Dermis microvascular lymphatic vessel endothelial cell (primary cell): ENCODE measurements at places on chromosomes 5 and 9. TPM values are rescaled to one million over a fixed set of nuclear protein-coding genes. Genes with fewer than 3 reads are reported as not detected.
A peak's percentile ranks its signal among the peaks of the same experiment; 100 is the strongest.

The SH2D3C gene
- 61.5 and 100 TPM in 2 replicates for total RNA-seq

The LCN12 gene
- not detected in 2 replicates for total RNA-seq

The ATOSB gene
- total RNA-seq: 6.0 and 8.3 TPM in 2 replicates

The TMEM174 gene
- not detected in 2 replicates for total RNA-seq

- DNase-seq: no peak
Measured at GRCh38 chr9:135326141-135326540, 153.4 kb upstream of the PPP1R26 start.

DNA sequence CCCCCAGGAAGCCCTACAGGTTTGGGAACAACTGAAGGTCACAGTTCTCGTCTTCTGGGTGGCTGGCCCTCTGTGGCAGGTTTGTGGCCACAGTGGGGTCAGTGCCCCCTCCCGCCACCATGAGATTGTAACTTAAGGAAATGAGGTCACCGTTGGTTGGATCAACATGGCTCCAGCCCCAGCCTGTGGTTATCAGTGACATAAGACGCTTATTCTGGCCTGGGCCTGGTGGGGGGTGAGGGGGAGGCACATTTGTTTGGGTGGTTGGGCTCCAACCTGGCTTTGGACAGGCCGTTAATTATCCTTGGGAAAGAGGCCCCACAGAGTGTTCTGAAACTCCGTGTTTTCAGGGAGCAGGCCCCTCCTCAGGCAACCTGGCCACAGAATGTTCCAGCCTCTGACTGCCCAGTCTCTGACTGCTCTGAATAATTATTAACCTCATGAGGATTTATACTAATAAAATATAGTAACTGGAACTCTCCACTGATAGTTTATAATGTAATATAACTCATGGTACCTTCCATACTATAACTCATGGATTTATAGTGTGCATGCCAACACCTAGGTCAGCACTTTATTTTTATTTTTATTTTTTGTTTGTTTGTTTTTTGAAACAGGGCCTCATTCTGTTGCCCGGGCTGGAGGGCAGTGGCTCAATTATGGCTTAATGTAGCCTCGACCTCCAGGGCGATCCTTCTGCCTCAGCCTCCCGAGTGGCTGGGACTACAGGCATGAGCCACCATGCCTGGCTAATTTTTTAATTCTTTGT, 58.0 kb upstream of the RPL26L1 start:
- DNase-seq: no peak

GRCh38 chr9:93207326-93207814, 23.4 kb downstream of the WNK2 start:
- DNase-seq: no peak

GRCh38 chr5:78586251-78586650, 62.3 kb downstream of the LHFPL2 start:
- DNase-seq: peak; percentile 81

GRCh38 chr9:104110509-104110908, 16.4 kb downstream of the SMC2 start:
- no peak for DNase-seq

DNA sequence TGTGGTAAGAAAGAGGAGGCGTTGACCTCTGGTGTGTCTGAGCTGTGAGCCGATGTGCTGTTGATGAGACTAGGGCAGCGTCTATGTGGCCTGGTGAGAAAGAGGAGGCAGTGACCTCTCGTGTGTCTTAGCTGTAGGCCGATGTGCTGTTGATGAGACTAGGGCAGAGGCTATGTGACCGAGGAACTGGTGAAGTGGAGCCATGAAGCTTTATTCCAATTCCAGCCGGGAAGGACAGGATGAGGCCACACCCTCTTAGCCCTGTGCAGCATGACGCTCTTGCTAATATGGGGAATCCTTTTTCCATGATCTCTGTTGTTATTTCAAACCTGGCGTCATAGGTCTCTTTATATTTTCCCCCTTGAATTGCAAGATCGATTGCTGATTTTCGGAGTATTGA, 172.4 kb downstream of the GOLPH3 start:
- no peak for DNase-seq

- DNase-seq: no peak
Measured at GRCh38 chr9:8736805-8737204, 937.2 kb upstream of the DMAC1 start.

DNA sequence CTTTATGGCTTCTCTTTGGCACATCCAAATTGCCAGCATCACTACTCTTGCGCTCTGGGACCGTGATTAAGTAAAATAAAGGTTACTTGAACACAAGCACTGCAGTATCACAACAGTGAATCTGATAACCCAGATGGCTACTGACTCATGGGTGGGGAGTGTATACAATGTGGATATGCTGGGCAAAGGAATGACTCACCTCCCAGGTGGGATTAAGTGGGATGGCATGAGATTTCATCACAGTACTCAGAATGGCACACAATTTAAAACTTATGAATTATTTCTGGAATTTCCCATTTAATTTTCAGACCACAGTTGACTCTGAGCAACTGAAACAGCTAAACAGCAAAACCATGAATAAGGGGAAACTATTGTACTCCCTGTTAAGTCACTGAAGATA, 4.3 kb downstream of the GFM2 start:
- DNase-seq: no peak

DNA sequence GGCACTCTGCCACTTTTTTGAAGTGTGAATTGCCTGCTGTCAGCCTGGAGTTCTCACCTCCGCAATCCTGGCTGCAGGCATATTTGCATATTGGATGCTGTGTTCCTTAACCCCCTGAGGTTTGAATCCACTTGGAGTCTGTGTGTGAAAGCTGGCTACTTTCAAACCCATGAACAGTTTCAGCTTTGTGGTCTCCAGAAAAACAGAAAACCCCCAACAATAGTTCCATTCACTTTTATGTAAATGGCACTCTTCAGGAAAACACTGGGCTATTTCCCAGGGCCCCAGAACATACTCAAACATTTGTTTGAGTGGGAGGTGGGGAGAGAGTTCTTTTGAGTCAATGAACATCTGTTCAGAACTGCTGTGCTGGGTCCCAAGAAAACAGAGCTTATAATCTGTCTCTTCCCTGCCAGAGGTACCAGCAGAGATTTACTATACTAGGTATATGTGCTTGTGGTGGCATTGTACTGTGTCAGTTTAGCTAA, 5.0 kb downstream of the NUDT2 start:
- no peak for DNase-seq

- DNase-seq: peak; percentile 89
Measured at GRCh38 chr5:129767927-129768380, 20.1 kb downstream of the MINAR2 start.

- no peak for DNase-seq
Measured at GRCh38 chr5:58499941-58500340, 8.7 kb downstream of the GAPT start.

DNA sequence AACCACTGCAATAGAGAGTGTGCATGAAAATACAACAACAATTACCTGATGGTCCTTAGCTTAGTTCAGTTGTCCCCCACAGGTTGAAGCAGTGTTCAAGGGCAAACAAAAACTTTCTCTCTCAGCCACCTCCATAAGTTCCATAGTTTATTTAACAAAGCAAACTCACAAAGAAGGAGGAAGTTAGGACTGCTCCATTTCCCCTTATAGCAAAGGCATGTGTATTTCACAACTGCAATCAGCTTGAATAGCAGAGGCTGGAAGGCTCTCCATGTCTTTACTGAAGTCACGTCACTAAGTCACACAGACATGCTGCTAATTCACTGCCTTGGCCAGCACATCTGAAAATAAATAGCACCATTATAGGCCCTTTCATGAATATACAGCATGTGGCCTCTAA, 43.3 kb downstream of the DOCK8 start:
- no peak for DNase-seq

DNA sequence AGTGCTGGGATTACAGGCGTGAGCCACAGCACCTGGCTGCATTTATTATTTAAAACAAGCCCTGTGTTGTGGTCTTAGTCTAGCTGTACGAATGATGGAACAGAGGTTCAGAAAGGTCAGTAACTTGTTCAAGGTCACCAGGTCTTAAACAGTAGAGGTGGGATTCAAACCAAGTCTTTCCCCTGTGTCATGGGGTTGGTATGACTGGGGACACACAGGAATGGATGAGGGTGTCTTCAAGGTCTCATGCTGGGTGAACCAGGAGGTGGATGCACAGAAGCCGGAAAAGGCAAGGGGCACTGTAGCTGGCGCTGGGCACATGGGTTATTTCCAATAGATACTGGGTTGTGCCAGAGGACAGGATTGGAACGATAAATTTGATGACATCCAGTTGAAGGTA, 32.2 kb upstream of the TJP2 start:
- DNase-seq: no peak
